ENCODE measurements at places on chromosomes 3 and 15. TPM values are rescaled to one million over a fixed set of nuclear protein-coding genes. Genes with fewer than 3 reads are reported as not detected.
A peak's percentile ranks its signal among the peaks of the same experiment; 100 is the strongest.

GOLGA8A gene
- 2.0 TPM for polyA plus RNA-seq

GPR176 gene
- 22.8 TPM for polyA plus RNA-seq

INAFM2 gene
- 9.5 TPM for polyA plus RNA-seq

SLC24A5 gene
- polyA plus RNA-seq: not detected

KIF15 gene
- 12.0 TPM for polyA plus RNA-seq

FANCD2OS gene
- not detected for polyA plus RNA-seq

DNA sequence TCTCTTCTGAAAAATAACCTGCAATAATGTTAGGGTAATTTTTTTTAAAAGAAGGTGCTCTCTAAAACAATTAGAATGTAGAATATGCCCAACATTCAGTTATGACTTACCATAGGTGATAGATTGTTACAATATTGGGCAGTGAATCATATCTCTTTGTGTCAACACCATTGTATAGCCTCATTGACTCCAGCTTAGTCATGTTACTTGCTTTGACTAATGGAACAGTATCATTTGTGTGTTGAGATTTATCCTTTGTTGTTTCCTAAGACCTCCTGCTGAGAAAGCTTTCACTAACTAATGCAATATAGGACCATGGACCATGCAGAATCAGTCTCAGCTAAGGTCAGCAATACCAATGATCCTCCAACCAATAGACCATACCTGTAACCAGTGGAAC, 1106.4 kb downstream of the SI start:
- DNase-seq: no peak

GRCh38 chr3:59925946-59926345, 876.1 kb upstream of the CFAP20DC start:
- DNase-seq: no peak

DNA sequence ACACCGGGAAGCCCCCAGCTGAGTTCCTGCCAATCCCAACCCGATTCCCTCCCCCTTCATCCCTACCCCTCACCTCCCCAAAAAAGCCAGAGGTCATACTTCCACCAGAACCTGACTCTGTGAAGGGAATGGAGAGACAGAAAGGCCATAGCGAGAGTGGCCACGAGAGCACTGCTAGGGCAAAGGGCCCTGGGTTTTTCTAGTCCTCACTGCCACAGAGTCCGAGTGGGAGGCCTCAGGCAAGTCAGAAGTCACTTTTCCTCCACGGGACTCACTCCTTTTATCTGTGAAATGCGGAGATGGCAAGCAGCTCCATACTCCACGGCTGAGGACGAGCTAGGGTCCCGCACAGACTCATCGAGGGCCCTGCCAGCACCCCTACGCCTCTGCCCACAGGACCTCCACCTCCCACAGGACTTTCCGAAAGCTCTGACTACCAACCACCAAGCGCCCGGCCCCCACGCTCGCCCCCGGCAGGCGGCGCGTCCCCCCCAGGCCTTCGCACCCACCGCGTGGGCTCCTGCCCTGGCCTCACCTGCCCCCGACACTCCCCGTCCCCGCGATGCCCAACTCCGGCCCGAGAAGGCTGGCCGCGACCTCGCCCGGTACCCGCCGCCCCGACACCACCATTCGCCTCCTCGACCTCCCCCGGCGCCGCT, 792 bp downstream of the ATP13A3 start:
- peak; percentile 35 for DNase-seq

DNA sequence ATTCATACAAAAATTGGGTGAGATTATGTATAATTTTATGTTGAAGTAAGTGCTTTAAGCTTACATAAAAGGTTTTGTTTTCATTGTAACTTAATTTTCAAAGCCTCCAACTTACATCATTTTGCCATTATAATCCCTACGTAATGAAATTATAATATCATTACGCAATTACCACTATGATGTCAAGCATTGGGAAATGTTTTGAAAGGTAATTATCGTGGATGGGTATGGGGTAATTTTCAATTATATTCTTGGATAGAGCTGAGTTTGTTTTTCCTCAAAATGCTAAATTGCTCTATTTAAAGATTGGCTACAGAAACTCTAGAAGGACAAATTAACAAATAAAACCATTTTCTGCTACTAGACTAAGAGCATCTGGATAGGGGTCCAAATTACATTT, 80.2 kb upstream of the FAM3D start:
- no peak for DNase-seq

DNA sequence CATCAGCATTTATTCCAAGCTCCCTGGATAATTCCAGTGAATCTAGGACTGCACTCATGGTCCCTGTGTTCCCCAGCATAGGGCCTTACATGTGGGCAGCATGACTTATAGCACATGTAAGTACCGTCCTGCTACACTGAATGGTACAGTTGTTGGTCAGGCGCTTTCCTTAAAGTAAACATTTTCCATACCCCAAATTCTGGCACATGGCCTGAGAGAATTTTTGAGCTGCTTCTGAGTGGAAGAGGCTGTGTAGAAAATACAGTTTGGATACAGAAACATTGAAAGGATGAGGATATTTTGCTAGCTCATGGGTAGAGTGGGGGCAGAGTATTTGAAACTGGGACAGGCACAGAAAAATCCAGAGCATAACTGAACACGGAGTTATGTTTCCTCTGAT, 27.6 kb downstream of the CORO2B start:
- no peak for DNase-seq

- peak; percentile 48 for DNase-seq
These were observed 682 bp downstream of the ITPKA start for GRCh38 chr15:41494190-41494921.

DNA sequence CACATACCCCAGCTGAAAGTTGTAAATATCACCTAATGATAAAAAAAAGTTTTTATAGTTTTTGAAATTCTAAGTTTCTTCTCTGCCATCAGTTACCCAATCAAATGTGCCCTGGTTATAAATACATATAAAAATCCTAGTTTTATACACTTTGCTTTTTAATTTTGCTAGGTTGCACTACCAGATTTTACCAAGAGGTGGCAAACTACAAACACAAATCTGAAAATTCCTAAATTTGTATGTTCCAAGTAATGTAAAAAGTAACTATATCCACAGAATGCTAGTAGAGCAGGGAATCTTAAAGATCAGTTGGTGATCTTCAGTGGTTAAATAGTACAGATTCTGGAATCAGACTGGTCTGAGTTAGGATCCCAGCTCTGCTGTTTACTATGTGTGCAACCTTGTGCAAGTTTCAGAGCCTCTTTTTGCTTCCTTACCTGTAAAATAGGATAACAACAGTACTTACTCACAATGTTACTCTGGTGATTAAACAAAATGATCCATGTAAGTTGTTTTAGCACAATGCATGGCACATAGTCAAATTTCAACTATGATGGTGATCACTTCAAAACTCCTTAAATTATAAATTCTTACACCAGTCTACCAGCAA, 11.0 kb downstream of the TRPM7 start:
- DNase-seq: peak; percentile 67

- no peak for DNase-seq
These were observed 96.1 kb upstream of the RASGRP1 start for GRCh38 chr15:38660738-38661137.

DNA sequence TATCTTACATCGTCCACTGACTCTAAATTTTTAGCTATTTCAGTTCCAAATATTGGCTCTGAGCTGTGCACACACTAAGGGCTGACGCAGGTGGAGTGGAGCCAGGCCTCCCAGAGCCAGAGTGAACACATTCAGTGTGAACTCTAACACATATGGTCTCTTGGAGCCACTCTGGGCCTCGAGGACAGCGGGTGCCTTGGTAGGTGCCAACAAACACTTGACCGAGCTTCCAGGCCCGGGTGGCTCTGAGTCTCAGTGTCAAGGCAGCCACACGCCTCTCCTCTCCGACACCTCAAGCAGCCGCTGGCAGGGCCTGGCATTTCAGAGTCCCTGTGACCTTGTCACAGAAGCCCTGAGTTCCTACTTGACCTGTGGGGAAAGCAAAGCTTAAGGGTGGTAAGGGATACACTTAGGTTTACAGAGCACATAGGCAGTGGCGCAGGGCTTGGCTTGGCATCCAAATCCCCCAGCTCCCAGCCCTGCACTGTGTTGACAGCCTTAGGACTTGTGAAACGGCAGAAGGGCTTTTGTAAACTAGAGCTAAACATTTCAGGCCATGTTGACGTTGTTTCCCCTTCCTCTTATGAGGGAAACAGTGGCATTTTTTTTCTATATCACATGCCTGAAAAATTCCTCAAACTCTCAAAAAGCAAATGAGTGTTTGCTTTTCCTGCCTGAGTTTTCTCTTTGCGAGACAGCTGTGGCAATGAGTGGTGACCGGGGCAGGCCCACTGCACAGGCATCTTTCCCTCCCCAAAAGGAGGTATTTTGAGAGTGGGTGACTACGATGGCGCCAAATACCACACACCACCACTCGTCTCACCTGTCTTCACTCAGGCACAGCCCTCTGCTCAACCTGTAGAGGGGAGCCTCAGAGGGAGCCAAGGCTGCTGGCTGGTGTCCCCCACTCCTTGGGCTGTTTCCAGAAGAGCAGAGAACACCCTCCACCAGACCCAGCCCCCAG, 60.8 kb downstream of the DAPK2 start:
- no peak for DNase-seq

DNA sequence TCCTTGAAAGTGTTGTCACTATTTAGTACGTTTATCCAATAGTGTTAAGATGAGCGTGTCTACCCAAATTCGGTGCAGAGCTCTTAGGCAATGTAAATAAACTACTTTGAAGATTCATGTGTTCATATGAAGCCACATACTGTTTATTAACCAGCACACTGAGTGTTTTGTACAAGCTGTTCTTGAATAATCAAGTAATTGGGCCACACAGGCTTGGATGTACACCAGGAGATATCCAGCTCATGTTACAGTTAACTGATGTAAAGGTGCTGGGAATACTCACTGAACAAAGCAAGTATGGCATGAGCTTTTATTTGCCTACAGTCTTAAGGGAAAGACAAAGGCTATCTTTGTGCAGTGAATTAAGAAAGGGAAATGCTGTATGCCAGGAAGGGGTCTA, 632 bp upstream of the DHX36 start:
- no peak for DNase-seq

GRCh38 chr3:88852606-88853005, 254.8 kb upstream of the EPHA3 start:
- no peak for DNase-seq

DNA sequence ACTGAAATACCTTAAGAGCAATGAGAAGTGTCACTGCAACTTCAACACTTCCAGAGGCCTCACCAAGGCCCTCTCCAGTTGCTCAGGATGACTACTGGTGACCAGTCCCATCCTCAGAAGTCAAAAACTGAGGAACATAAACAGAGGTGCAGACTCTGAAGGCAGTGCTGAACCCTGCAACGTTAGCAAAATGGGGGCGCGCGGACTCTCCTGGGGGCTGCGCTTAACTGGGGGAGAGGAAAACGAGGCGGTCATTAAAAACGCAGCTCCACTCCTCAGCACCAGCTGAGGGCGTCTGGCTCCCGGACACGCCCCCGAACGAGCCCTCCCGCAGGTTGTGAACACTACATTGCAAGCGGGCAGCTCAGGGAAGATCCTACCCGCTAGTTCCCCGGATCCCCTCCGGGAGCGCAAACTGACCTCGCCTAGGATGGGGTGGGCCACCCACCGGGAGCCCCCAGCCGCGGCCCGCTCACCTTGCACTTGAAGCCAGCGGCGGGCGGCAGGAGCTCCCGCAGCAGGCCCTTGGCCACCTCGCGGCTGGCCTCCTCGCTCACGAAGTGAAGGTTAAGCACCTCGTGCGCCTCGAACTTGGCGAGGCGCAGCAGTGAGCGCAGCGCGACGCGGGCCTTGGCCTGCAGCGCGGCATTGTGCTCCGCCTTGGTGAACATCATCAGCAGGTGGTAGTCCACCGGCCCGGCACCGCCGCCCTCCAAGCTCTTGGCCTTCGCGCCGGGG, 711 bp downstream of the XXYLT1 start:
- peak; percentile 75 for DNase-seq

DNA sequence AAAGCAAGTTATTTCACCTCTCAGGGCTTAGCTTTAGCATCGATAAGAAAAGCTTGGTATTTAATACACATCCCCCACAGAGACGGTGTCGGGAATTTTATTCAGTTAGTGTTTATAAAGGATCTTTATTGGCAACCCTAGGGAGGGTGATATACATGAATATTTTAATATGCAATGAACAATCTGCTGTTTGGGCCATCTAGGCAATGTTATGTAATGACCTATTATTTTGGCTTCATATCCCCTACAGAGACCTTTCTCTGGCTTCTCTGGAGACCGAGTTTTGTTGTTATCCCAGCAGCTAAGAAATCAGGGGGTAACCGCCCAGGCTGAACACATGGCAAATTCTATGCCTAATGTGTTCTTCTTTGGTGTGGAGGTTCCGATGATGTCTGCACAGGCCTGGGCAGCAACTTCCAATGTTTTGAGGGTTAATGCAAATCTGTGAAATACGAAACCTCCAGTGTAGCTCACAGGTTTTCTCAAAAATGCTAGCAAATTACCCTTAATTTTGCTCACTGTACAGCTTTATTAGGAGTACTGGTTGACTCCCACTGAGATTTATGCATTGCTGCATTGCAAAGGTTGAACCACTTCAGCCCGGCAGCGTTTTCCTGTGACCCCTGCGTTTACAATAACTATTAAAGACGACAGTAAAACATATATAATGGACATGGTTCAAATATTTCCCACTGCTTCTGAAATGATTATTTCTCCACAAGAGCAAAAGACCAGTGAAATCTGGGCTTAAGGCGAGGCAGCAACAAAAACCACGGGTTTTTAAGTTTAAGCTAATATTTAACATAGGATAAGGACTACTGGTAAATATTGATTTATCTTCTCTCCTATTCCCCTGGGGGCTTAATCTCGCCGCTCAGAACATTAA, 298.3 kb upstream of the NR2E3 start:
- DNase-seq: peak; percentile 64

GRCh38 chr3:13857702-13858380, 22.0 kb downstream of the WNT7A start:
- no peak for DNase-seq

DNA sequence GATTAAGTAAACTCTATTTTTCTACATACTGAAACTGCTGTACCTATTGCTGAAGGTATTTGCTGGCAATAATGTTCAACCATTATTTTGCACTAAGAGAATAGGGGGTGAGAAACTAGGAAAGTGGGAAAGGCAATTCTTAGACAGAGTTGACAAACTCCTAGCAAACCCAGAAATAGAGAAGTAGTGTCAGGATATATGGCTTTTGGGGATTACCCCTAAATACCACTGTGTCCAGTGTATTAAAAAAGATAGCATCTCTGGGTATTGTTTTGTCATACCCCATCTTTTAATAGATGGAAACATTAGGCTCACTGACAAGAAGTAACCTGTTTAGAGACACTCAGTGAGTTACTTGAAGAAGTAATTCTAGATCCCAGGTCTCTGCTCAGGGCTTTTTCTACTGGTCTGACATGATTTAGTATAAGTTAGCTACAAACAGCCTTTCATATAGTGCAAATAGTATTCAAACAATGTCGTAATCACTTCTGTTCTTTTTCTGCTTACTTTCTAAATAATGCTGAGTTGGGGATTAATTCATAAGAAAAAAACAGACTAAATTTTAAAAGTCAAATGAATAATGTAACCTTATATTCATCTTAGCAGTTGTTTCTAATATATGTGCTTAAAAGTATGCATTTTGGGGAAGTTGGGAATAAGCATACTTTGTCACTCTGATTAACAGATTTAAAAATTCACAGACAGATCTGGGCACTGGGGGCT, 107.2 kb downstream of the IL1RAP start:
- DNase-seq: no peak

Measured in brain (organoid and tissue), 16 donors.